CD4-positive, alpha-beta T cell (primary cell): ENCODE measurements at places on chromosomes 12 and 14. TPM values are rescaled to one million over a fixed set of nuclear protein-coding genes. Genes with fewer than 3 reads are reported as not detected.

The NDRG2 gene
- total RNA-seq = 28.6 TPM

The MANSC4 gene
- total RNA-seq = not detected

The KRT77 gene
- 0.11 TPM for total RNA-seq

The INHBC gene
- 0.20 TPM for total RNA-seq

The RIMBP2 gene
- not detected for total RNA-seq

The ALDH1L2 gene
- total RNA-seq = not detected

The ITGA7 gene
- 1.2 TPM for total RNA-seq

The MUCL1 gene
- not detected for total RNA-seq

The SRGAP1 gene
- total RNA-seq = 0.03 TPM

The ZDHHC22 gene
- total RNA-seq = not detected

The PAX9 gene
- total RNA-seq = not detected

The TSPAN19 gene
- not detected for total RNA-seq

The SLC5A8 gene
- not detected for total RNA-seq

The NPAS3 gene
- total RNA-seq = not detected

The IFNG-AS1 gene
- total RNA-seq = 1.1 TPM

The PFDN5 gene
- 763 TPM for total RNA-seq

The ZBTB39 gene
- 8.0 TPM for total RNA-seq

The COQ6 gene
- total RNA-seq = 38.9 TPM
